ENCODE measurements at places on chromosomes 4 and X.

DNA sequence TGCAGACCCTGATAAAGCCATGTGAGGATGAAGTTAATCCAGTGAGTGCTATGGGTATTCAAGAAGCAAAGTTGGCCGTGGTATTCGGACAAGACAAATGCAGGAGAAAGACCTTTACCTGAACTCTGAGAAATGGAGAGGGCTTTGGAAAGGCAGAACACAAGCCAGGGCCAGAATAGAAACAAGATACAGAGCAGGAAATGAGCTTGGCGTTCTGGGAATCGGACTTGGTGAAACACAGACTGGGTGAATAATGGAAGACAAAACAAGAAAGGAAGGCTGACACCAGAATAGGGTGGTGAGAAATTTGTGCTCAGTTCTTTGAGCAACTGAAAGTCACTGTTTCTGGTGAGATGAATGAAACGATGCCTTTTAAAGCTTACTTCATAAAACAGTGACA, 83.3 kb downstream of the VEGFC start:
- no peak for DNase-seq

GRCh38 chr4:2827071-2827873, 16.4 kb upstream of the ADD1 start:
- no peak for DNase-seq

DNA sequence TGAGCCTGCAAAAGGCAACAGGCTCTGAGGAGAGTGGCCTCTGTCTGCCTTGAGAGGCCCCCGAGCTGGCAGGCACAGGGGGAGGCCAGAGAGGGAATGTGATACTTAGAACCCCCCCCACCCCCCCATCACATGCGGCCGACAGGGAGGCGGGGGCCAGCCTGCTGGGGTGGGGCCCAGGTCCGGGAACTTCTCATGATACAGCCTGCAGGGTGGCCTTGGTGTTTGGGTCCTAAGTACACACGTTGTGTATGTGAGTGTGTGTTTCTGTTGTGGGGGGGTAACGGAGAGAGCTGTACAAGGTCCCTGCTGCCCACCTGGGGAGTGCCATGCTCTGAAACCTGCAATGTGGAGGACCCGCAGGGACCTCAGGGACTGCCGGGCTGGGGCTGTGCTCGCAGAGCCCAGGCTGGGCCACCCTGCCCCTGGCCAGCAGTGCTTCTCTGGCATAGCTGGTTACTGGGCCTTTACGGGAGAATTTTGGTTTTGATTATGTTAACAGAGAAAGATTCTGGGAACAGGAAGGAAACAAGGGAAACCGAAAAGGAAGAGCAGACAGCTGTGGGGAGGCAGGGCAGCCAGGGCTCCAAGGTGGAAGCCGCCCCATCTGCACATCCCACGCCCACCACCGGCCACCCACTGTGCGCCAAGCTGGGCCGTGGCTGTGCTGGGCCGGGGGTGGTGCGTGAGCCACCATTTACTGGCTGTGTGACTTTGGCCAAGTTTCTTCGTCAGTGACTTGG, 19.9 kb downstream of the SH3BP2 start:
- DNase-seq: no peak

DNA sequence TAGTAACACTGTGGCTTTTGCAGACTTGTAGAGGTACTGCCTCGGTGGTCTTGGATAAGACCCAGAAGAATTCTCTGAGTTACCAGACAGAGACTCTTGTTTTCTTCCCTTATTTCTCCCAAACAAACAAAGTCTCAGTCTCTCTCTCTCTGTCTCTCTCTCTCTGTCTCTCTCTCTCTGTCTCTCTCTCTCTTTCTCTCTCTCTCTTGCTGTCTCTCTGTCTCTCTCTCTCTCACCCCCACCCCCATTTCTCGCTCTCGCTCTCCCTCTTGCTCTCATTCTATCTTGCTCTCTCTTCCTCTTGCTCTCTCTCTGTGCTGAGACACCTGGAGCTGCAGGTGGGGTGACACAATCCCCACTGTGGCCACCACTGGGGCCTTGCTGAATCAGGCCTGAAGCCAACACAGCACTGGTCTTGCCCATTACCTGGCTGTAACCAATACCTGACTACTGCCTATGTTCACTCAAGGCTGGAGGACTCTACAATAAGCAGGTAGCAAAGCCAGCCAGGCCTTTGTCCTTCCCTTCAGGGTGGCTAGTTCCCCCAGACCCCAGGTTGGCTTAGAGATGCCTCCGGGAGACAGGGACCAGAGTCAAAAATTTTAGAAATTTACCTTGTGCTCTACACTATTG, 12.3 kb downstream of the LOC101059915 start:
- no peak for DNase-seq

GRCh38 chr4:73709451-73710033, 30.8 kb upstream of the CXCL8 start:
- no peak for DNase-seq

DNA sequence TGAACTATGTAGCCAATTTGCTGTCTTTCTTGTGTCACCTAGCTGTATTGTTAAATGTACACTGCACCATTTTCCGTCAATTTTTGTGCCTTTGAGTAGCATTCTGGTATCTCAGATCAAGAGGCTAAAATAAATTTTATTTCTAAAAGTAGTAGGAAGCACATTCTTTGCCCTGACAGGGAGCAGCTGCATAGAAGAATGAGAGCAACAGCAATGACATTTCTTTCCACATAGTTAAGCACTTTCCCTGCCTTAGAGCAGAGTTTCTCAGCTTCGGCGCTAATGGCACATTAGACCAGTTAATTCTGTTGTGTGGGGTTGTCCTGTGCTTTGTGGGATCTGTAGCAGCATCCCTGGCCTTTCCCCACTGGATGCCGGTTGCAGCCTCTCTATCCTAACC, 173.9 kb downstream of the CHIC2 start:
- DNase-seq: no peak

- DNase-seq: no peak
These were observed 15.4 kb downstream of the MRFAP1 start for GRCh38 chr4:6655924-6656323.

DNA sequence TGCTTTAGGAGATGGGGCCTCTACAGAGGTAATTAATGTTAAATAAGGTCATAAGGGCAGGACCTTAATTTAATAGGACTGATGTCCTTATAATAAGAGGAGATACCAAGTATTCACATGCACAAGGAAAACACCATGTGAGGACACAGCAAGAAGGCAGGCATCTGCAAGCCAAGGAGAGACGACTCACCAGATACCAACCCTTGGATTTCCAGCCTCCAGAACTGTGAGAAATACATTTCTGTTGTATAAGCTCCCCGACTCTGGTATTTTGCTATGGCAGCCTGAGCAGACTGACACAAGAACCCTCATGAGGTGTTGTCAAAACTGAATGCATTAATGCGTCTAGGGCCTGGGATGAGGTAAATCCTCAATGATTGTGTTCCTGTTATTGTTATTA, 56.2 kb upstream of the MAPK10 start:
- no peak for DNase-seq

GRCh38 chrX:27598312-27598711, 8.2 kb downstream of the DCAF8L2 start:
- DNase-seq: no peak

- no peak for DNase-seq
These were observed 115.2 kb upstream of the KIT start for GRCh38 chr4:54542540-54543041.

DNA sequence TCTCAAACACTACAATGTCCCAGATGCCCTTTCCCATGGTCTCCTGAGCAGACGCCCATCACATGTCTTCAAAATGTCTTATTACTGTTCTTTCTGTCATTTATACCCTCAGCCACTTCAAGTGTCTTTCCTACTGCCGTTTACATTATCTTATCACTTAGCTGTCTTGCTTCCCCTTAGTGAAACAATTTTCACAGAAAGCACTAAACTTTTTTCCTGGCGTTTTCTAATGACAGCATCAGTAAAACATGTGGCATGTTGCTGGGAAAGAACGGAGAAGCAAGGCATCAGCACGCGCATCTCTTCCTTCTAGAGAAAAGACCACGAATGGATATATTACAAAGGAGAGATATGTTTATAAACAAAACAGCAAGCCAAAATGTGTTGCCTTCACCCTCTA, 189.7 kb upstream of the SLIT2 start:
- DNase-seq: no peak

- no peak for DNase-seq
These were observed 40.3 kb downstream of the HSPA4L start for GRCh38 chr4:127822430-127822829.

GRCh38 chr4:181849472-181849871, 393.7 kb upstream of the TENM3 start:
- DNase-seq: no peak
